Neural progenitor cell (in vitro differentiated cells): ENCODE measurements at places on chromosomes 3 and 15.

GRCh38 chr3:84960581-84960980 lies 1.8 kb downstream of the CADM2 start:
- DNase-seq = peak; percentile 39

- no peak for DNase-seq
Observed at GRCh38 chr3:78351334-78351733, 1311.4 kb downstream of the ROBO2 start.

GRCh38 chr3:111472556-111472955 lies 69.4 kb upstream of the CD96 start:
- no peak for DNase-seq

DNA sequence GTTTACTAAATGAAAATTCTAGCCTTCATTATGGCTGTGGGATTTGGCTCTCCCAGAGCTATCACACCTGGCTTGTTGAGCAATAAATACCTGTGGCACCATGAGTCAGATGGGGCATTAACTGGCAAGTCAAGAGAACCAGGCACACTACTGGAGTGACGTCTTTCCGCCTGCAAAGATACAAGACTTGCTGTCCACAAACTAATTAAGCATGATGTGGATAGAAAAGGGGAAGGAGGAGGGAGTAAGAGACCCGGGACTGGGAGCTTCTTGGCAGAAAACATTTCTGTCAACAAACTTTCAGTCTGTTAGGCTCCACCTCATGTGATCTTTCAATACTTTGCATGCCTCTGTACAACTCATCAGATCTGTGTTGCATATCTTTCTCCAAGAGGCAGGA lies 56.5 kb downstream of the CLDN1 start:
- DNase-seq = no peak

DNA sequence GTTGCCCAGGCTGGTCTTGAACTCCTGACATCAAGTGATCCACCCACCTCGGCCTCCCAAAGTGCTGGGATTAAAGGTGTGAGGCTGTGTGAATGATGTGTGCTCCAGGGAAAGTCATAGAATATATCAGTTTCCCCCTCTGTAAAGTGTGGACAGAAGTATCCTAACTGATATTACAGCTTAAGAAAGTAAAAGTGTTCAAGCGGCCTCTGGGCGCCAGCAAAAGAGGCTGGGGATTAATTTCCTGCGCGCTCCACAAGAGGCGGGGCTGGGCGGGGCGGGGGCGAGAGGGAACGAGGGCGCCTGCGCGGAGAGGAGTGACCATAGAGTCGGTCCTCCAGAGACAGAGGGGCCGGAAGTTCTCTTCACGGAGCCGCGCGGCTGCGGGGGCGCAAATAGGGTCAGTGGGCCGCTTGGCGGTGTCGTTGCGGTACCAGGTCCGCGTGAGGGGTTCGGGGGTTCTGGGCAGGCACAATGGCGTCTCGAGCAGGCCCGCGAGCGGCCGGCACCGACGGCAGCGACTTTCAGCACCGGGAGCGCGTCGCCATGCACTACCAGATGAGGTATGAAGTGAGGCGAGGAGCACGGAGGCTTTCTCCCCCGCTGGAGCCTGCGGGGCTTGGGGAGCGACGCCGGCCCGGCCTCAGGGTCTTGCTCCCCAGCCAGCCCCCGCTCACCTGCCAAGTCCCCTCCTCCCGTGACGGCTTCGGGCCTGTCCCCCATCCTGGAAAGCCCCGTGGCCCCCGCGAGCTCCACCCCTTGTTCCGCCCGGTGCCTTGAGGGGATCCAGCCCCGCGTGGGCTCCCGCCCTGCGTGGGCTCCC lies at the start of gene JAGN1:
Gene JAGN1 (plus strand): TSS at position 362 of the 823 bp plus-strand sequence. CDS start 113 bp downstream, at position 475.
- peak; percentile 94 for DNase-seq

DNA sequence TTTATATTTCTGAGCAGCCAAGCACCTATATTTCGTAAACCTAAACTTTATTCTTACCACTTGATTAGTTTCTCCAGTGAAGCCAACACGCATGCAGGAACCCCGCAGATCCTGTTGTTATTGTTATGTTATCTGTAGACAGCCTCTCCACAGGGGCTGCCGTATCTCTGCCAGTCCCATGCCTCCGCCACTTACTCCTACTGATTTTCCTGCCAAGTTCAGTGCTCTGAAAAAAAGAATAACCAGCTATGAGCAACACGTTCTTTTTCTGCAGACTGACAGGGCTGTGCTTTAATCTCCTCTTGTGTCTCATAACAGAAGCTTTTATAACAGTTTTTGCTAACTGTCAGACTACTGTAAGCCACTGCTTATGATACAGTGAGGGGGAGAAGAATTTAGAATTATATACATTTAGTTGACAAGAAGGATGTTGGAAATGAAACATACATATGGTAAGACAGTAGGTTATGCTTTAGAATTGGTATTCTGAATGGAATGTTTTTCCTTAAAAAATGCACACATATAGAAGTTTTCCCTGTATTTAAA lies 347.4 kb downstream of the SI start:
- DNase-seq = no peak

DNA sequence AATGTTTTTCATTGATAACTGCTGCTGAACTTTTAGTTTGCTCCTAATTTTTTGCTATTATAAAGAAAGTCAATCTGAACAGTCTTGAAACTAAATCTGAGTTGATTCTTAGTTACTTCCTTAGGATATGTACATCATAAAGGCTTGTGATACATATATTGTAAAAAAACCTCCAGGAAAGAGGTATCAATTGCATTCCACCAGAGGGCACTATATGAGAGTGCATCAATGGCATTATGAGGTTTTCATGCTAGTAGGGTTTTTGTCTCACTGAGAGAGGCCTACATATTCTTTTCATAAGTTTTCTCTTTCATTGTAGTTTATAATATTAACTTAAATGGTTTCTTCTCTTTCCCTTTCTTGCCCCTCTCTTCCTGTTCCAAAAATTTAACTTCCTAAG lies 46.9 kb downstream of the PIK3R4 start:
- peak; percentile 31 for DNase-seq

- no peak for DNase-seq
Observed at GRCh38 chr15:67335534-67336222, 81.1 kb downstream of the IQCH start.

GRCh38 chr3:136075811-136076210 lies 110.3 kb downstream of the PPP2R3A start:
- DNase-seq = no peak
